ENCODE measurements at places on chromosomes 2 and 18.

GRCh38 chr2:236644502-236644911 lies 74.9 kb downstream of the ACKR3 start:
- no peak for DNase-seq

GRCh38 chr2:233926806-233927205 lies 9.6 kb downstream of the TRPM8 start:
- no peak for DNase-seq

DNA sequence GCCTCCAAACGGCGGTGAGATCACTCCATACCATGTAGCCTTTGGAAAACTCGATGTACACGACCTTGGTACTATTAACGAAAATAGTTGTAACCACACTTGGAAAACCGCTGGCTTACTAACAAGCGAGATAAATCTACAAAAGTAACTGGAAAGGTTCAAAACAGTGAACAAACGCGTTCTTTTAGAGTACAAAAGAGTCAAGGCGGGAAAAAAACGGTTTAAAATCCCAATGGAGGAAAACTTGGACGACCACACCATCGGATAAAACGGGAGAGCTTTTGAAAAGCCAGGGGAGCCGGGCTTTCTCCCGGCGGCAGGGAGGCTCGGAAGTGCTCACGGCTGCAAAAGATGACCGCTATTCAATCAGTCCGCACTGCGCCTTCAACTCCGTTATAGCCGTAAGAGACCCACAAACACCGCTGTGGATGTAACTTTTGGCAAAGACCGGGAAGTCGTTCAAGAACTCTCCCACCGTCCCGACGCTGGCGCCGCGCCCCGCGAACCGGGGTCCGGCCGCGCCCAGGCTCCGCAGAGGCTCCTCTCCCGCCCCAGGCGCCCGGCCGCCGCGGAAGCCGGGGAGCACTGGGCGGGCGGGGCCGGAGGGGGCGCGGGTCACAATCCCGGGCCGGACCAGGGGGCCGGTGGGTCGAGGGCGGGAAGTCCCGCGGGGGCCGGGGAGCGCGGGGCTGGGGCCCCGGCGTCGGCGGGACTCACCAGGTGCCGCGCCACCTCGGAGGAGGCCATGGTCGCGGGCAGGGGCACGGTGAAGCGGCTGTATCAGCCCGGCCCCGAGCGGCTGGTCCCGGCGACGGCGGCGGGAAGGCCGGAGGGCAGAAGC lies 465 bp downstream of the SEPTIN10 start:
- no peak for DNase-seq

DNA sequence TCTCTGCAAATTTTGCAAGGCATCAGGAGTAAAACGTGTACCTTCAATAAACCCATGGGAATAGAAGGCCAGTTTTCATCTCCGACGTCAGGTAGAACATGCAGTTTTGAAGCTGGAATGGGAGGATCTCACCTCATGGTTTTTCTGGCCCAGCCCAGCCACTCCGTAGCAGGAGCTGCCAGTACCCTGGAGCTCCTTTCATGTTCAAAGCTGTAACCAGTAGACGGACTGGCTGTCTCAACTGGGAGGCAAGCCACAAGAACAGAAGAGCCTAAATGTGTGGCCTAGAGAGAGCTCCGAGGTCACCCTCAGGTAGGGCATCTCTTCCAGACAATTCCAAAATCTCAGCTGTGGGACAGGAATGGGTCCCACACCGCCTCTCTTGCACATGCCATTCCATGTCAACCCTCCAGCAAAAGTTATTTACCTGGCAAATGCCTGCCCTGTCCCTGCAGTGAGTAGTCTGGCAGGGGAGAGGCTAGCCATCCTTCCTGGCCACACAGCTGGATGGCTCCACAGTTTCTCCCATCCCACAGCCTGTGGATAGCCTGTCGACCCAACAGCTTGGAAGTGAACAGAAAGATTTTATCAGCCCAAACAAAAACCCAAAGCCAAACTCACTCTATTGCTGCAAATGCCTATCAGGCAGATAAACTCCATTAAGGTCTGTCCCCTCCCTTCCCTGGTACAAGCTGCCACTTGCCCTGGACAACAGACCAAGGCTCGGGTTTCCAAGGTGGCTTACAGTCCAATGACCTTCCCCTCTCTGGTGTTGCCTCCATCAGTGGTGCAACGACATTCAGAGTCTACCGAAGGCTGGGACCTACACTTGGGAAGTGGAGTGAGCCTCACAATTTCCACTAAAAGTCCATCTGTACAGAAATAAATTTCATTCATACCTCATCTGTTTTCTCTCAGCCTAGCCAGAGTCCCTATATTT lies 27.8 kb downstream of the CRACDL start:
- no peak for DNase-seq

- peak; percentile 62 for DNase-seq
Measured at GRCh38 chr2:41869542-41870264, 178.1 kb upstream of the PKDCC start.
